ENCODE measurements at places on chromosomes 7 and 10.
A peak's percentile ranks its signal among the peaks of the same experiment; 100 is the strongest.

DNA sequence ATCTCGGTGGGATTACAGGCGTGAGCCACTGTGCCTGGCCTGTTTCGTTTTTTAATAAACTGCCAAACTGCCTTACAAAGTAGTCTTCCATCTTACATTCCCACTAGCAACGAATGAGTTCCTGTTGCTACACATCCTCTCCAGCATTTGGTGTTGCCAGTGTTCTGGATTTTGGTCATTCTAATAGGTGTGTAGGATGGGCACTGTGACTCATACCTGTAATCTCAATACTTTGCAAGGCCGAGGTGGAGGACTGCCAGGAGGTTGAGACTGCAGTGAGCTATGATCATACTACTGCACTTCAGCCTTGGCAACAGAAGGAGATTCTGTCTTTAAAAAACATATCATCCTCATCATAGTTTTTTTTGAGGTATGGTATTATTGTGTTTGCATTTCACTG, 21.4 kb upstream of the RSBN1L start:
- peak; percentile 9 for DNase-seq

DNA sequence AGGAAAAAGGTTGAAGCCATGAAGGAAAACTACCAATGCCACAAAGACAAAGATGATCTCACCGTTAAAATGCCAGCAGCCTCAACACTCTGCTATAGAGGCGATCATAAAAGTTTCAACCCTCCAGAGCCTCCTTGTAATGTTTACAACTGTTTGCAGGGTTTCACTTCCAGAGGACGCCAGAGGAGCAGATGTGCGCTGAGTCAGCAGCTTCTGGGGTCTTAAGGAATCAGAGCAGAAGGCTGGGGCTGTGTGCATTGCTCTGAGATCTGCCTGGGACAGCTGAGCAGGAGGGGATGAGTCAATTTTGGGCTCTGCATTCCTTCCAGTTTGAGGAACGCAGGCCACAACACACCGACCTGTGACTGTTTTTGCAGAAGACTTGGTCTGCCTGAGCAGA, 98.3 kb downstream of the TMEM130 start:
- peak; percentile 25 for DNase-seq

GRCh38 chr7:69450456-69450855, 147.8 kb upstream of the AUTS2 start:
- DNase-seq = no peak

GRCh38 chr7:155167706-155168365, 97.7 kb downstream of the HTR5A start:
- no peak for DNase-seq

- DNase-seq = no peak
Observed at GRCh38 chr7:47937065-47937687, 11.1 kb downstream of the PKD1L1 start.

DNA sequence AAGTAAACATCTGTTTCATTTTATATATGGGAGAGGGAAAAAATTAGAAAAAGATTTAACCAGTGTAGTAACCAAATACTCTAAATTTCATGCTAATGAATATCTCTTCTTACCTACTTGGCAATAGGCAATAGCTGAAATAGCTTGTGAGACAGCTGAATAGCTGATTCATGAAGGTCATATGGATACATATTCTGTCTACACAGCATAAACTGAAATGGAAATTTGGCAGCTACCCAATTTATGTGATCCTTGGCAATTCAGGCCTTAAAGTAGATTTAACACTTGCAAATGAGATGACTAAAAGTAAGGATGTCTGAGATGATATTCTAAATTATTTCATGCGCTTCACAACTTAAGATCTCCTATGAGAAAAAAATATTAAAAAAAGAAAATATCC, 261.2 kb upstream of the SEMA3A start:
- no peak for DNase-seq

GRCh38 chr7:151130741-151131157, 36.7 kb downstream of the GBX1 start:
- DNase-seq = no peak

GRCh38 chr7:132125096-132125495, 451.2 kb downstream of the PLXNA4 start:
- no peak for DNase-seq

- no peak for DNase-seq
Observed at GRCh38 chr10:554182-554848, 135.2 kb downstream of the DIP2C start.

DNA sequence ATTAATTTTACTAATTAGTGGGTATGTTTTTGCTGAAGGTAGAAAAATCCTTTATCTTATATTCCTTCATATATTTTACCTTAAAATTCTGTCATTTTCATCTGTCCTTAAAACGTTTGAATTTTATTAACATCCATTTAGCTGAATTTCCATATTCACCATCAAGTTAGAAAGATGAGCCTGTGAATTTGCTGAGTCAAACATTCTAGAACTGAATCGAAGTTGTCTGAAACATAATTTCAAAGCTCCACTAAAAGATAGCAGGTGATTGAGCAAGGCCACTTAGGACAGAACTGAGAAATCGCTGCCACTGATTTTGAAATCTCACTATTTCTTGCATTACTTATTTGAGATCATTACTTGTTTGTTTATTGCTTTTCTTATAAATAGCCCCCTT, 17.5 kb downstream of the HGF start:
- DNase-seq = no peak

DNA sequence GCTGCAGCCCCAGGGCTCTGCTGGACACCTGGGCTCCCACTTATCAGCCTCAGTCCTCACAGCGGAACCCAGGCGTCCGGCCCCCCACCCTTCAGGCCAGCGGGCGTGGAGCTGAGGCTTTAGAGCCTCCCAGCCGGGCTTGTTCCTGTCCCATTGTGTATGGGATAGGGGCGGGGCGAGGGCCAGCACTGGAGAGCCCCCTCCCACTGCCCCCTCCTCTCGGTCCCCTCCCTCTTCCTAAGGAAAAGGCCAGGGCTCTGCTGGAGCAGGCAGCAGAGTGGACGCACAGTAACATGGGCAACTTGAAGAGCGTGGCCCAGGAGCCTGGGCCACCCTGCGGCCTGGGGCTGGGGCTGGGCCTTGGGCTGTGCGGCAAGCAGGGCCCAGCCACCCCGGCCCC, 2.7 kb downstream of the NOS3 start:
- no peak for DNase-seq

DNA sequence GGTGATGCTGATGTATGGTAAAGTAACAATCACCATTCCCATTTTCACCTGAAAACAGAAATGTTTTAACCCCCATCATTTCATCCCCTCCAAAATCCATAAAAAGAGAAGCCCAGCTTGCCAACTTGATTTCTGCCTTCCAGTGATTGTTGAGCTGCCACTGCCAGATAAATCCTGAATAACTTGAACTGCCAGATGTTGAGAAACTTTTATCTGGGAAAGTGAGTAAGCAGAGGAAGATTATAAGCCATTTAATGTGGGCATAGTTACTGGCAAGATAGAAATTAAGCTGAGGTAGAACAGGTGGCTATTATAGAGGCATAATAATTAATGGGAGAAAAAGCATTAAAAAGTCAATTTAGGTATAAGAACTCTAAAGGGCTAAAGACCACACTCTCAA, 534.1 kb downstream of the ANKRD7 start:
- no peak for DNase-seq

- no peak for DNase-seq
Observed at GRCh38 chr7:140604760-140605159, 35.9 kb downstream of the DENND2A start.

Measured in occipital lobe (tissue), 3 donors.